Stimulated activated CD8-positive, alpha-beta memory T cell treated with anti-CD3 and anti-CD28 coated beads, Interleukin-7, amount 100 ng/mL, for 4 hours (primary cell): ENCODE measurements at places on chromosomes 16 and 17.

GRCh38 chr16:69928856-69929400 is 22.2 kb upstream of the CLEC18A start:
- DNase-seq = no peak

DNA sequence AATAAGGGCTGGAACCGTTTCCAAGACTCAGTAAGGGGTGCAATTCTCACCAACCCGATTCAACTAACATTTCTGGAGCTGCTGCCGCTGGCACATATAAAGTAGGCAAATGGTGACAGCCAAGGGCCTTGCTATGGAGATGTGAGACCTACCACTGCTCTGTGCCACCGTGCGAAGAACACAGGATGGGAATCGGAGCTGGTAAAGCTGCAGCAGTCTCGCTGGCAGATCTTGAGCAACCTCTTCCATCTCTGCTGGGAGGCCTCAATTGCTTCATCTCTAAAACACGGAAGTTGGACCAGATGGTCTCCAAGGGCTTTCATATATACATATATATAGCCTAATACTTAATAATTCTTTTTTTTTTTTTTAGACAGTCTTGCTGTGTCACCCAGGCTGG is 128.9 kb upstream of the RCVRN start:
- no peak for DNase-seq

GRCh38 chr16:86033016-86033474 is 134.1 kb downstream of the IRF8 start:
- DNase-seq = no peak

GRCh38 chr17:27494192-27495091 is 38.2 kb downstream of the KSR1 start:
- DNase-seq = no peak

DNA sequence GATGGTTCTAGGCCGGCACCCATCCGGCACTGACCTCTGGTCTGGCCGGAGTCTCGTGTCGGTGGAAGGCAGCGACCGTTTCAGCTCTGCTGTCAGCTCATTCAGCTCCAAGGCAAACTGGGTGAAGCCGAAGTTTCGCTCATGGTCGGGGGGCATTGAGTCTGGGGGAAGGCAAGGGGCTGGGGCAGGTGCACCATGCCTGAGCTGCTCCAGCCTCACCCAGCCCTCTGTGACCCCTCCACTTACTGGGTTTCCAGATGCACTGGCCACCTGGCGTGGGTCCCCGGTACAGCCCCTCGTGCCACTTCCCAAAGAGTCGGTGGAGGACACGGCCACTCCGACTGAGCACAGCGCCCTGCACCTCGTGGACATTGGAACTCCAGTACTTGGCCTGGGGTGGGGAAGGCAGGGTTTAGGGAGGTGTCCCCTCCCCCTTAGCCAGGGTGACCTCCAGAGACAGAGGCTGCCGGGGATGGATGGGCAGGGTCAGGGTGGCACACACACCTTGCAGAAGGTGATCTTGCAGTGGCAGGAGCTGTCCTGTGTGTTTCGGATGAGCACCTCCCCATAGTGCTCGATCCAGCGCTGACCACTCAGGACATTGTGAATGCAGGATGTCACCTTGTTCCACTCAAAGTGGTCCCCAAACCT is 12.6 kb downstream of the OSBPL7 start:
- DNase-seq = no peak

- DNase-seq = no peak
Measured at GRCh38 chr17:68568581-68568980, 32.6 kb downstream of the FAM20A start.

DNA sequence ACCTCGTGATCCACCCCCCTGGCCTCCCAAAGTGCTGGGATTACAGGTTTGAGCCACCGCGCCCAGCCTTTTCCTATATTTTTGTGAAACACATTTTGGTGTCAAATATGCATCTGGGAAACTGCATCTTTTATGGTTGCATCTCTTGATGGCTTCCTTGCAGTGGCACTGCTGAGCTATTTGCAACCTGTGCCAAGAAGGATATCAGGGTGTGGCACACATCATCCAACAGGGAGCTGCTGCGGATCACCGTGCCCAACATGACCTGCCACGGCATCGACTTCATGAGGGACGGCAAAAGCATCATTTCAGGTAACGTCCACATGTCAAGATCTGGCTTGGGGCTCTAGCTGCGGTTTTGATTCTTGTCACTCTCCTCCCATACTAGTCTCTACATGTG is 16.8 kb upstream of the USP43 start:
- no peak for DNase-seq

GRCh38 chr17:80832266-80832676 is 159.4 kb upstream of the CHMP6 start:
- no peak for DNase-seq

- no peak for DNase-seq
Measured at GRCh38 chr16:61892531-61892930, 143.7 kb downstream of the CDH8 start.

GRCh38 chr17:7646457-7646856 is 4.3 kb upstream of the ATP1B2 start:
- no peak for DNase-seq

GRCh38 chr16:87874639-87875427 is 5.5 kb upstream of the SLC7A5 start:
- DNase-seq = peak; percentile 78

GRCh38 chr16:54049591-54050458 is 236.8 kb downstream of the IRX3 start:
- no peak for DNase-seq

DNA sequence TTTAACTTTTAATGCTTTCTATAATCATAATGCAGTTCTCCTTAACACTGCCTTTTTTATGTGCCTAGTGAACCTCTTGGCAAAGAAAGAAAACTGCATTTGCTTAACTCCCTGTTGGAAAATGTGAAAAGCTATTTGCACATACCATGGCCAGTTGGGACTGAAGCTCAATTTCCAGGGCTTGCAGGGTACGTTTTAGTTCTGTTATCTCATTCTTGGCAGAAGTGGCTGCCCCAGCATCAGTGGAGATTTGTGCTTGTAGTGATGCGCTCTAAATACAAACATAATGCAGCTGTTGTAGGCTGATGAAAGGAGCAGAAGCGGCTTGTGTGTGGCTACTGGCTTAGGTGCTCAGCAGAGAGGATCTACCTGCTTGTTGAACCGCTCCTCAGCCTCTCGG is 3.7 kb downstream of the KRT24 start:
- no peak for DNase-seq

GRCh38 chr17:17512866-17513265 is 16.7 kb upstream of the RASD1 start:
- DNase-seq = no peak

- DNase-seq = no peak
Measured at GRCh38 chr16:73775841-73776388, 520.7 kb upstream of the PSMD7 start.

- DNase-seq = no peak
Measured at GRCh38 chr17:77601054-77601979, 357.2 kb upstream of the TNRC6C start.

DNA sequence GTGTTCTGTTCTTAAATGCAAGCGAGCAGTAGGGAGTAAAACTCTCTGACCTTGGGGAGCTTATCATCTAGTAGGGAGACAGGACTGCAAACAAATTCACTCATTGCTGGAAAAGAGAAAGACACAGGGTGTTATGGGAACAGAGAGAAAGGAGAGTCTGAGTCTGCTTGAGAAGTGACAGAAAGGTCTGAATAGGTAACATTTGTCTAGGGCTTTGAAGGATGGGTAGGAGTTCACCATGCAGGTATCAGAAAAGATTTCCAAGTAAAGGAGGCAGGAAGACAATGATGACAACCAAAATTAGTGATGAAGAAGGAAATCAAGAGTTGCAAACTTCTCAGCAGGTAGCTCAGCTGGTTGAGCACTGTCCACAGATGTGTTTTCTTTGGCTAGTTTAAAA is 93.6 kb upstream of the GPR139 start:
- DNase-seq = no peak

DNA sequence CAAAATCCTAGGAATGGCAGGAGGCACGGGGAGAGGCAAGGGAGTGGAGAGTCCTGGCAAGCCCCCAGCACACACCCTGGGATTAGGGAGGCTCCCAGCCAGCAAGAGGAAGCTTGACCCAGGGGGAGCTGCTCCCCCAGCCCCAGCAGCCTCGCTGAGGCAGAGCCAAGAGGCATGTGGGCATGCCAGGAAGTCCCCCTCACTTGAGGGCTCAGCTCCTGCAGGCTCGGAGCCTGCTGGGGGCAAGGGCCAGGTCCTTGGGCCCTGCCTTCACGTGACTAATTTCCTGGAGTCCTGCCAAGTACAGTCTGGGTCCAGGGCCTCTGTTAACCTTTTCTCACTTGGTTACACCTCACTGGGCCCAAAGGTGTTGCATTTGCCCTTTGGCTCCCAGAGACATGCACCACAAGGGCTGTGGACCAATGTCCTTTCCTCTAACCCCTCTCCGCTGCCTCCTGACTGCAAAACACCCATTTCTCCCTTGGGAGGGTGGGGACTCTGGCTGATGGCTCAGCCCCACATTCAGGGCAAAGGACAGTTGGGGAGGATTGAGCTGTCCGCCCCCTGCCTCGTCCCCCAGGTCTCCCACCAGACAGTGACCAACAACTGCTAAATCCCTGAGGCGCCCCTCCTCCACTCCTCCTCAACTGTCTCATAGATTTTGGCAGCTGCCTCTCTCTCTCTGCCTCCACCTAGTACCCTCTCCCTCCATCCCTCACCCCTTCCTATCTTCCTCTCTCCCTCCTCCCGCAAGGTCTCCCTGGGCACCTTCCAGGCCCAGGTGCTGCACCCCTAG is 4.4 kb upstream of the SLC47A2 start:
- no peak for DNase-seq

DNA sequence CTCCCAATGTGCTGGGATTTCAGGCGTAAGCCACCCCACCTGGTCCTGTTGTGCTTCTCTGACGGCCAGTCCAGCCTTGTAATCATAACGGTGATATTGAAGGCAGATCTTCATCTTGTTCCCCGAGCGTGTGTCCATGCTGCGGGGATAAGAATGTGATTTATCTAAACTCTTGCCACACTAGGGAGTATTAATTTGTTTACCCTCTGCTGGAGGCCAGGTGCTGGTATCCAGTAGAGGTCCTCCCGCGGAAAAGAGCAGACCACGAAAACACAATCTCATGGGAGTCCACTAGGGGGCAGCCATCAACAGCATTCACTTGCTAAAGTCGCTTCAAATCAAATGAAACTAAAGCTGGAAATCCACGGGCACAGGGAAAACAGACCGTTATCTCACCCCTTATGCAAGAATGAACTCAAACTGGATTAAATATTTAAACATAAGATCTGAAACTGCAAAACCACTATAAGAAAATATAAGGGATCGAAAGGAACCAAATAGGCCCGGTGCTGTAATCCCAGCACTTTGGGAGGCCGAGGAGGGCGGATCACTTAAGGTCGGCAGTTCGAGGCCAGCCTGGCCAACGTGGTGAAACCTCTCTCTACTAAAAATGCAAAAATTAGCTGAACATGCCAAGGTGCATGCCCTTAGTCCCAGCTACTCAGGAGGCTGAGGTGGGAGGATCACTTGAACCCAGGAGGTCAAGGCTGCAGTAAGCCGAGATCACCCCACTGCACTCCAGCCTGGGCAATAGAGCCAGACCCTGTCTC is 22.3 kb upstream of the RBBP6 start:
- peak; percentile 51 for DNase-seq
